ENCODE measurements at places on chromosomes 3 and 15.

- DNase-seq, result no peak
These were observed 19.9 kb downstream of the TAMM41 start for GRCh38 chr3:11826628-11827265.

- DNase-seq, result no peak
These were observed 273.6 kb downstream of the FOXP1 start for GRCh38 chr3:71309886-71310285.

GRCh38 chr3:167148136-167148535 is 232.0 kb downstream of the ZBBX start:
- DNase-seq, result no peak

GRCh38 chr3:194128202-194128918 is 7.6 kb upstream of the HES1 start:
- no peak for DNase-seq

- DNase-seq, result no peak
These were observed 122.4 kb downstream of the LSAMP start for GRCh38 chr3:116322750-116323375.

All from SHP77 treated with DMSO at 0.1 percent for 48 hours (cell line).